ENCODE measurements at places on chromosomes 12 and 14. TPM values are rescaled to one million over a fixed set of nuclear protein-coding genes. Genes with fewer than 3 reads are reported as not detected.

Gene AKAP3
- total RNA-seq: 1.2 TPM

- no peak for DNase-seq
These were observed 58.8 kb upstream of the GPR68 start for GRCh38 chr14:91303091-91303923.

Gene PAPLN
- 18.0 TPM for total RNA-seq

Gene L3HYPDH
- 42.7 TPM for total RNA-seq

- no peak for DNase-seq
These were observed 153.9 kb upstream of the RFLNA start for GRCh38 chr12:124140944-124141486.

- no peak for DNase-seq
These were observed 2.6 kb downstream of the DNAJC22 start for GRCh38 chr12:49349266-49349665.

Gene OTX2
- total RNA-seq: not detected

- DNase-seq: no peak
These were observed 30.7 kb downstream of the ADCY6 start for GRCh38 chr12:48758186-48758585.

Gene CLBA1
- 11.1 TPM for total RNA-seq

Gene SLC22A17
- total RNA-seq: 5.8 TPM

DNA sequence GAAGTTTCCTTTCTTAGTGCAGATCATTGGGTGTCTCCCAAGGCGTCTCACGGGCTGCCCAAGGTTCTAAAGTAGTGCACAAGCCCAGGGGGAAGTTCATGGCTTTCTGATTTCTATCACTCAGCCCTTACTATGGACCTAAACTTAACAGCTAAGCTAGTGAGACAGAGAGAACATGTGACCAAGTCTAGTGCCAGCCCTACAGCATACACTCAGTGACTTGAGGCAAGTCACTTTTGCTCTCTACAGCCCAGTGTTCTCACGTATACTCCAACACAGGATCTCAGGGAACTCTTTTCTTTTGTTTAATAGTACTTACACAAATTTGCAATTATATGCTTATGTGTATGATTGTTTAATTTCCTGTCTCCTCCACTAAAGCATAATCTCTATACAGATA lies 48.6 kb downstream of the NKX2-1 start:
- peak; percentile 44 for DNase-seq

- DNase-seq: no peak
These were observed 79.9 kb downstream of the ARF6 start for GRCh38 chr14:49972823-49973222.

DNA sequence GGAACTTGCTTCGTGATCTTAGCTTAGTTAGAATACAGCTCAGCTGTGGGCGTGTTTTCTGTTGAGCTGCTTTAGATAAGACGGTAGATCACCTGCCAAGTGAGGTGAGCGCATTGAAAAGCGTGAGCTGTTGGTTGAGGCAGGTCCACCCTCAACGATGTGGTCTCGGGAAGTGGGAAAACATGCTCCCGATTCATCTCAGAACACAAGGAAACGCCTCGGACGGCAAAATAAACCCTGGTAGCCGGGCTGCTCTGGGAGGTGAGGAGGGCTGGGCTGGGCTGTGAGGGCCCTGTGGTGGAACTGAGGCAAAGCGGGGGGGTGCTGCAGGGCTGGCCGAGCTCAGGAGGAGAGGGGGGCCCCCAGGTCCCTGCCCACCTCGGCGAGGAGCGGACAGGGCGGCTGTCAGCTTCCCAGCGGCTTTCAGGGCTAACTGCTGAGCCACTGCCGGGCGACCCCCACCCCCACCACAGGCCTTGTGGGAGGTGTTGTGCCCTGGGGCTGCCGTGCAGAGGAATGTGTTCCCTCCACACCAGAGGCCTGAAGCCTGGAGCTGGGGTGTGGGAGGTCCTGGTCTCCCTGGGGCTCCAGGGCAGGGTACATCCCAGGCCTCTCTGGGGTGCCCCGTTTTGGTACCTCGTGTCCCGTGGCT lies 30.7 kb downstream of the NOC4L start:
- peak; percentile 76 for DNase-seq

Gene RD3L
- total RNA-seq: not detected

Gene MNAT1
- total RNA-seq: 18.0 TPM

Gene EIF2S3B
- total RNA-seq: 0.60 TPM

Gene ACVRL1
- 260 TPM for total RNA-seq

DNA sequence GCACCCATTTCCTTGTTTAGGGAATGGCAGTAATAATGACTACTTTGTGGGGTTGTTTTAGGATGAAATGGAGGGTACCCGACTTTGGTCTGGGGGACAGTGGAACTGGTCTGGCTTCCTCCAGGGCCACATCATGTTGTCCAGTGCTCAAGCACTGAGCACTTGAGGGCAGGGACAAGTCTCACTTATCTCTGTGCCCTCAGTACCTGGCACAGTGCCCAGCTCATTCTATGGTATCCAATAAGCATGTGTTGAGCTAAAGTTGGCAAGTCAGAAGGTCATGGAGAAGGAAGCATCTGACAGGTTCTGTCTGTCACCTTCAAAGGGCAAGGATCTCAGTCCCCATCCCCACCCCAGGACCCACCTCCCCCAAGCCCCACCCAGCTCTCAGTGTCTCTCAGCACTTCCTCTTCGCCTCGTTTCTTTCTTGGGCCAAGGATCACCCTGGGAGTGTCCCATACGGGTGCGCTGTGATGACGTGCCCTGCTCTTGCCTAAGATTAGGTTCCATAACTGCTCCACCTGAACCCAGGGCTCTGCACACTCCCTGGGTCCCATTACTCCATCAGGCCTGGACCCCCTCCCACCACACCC lies 24.3 kb upstream of the TMEM106C start:
- DNase-seq: no peak

Gene DNAJC22
- not detected for total RNA-seq

DNA sequence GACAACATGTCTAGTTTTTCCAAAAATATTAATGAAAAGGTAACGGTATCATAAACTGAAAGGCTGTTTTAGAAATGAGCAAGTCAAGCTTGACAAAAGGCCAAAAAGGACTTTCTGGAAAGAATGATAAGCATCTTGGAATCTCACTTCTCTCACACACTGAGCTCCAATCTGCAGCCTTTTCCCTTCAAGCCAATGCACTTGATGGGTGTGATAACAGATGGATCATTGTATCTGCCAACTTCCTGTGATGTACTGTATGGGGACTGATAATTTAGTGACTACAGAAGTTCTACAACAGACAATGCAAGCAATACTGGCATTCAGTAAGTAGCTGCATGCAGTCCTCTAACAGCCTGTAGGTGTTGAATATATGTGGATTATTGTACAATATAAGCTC lies 147.1 kb downstream of the MED13L start:
- no peak for DNase-seq

GRCh38 chr14:85867450-85867849 lies 337.5 kb downstream of the FLRT2 start:
- DNase-seq: no peak

Gene SOCS4
- 5.2 TPM for total RNA-seq

DNA sequence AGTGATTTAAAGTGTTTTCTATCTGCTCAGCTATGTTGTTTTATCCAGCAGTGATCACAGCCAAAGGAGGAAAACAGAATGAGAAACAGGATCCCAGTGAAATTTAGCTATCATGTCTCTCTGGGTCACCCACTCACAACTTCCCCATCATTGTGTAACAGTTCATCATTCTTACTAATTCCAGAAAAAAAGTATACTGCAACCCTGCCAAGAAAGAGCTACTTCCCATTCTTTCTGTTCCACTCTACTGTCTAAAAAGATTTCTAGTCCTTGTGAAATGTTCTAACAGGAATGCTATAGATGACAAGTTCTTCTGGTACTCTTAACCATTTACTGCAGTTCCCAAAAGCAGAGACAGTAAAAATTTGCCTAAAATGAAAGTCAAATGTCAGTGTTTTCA lies 39.2 kb upstream of the CD163 start:
- DNase-seq: no peak

DNA sequence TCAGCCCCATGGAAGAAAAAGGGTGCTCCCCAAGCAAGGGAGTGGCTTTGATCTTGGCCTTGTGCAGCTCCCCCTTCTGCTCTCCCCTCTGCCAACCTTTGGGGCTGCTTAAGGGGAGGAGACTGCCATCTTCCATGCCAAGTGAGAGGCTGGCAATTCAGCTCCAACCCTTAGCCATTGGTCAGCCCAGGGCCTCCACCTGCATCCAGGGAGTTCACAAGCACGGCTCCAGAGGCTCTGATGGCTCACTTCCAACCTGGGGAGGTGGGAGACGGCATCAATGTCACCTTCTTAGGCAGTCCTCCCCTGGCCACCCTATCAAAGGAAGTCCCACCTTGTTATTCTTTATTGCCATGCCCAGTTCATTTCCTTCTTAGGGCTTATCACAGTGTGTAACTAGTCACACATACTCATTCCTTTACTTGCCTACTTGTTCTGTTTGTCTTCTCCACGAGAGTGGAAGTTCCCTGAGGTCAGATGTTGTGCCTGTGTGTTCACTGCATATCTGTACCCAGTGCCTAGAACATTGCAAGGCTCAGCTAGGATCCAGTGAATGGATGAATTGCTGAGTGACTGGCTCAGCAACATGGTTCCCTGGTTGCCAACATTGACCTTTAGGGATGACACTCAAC lies 5.0 kb downstream of the HDAC7 start:
- DNase-seq: no peak

GRCh38 chr12:70948976-70949336 lies 28.4 kb upstream of the PTPRR start:
- DNase-seq: no peak

GRCh38 chr12:98799146-98799810 lies 154.2 kb downstream of the APAF1 start:
- no peak for DNase-seq

DNA sequence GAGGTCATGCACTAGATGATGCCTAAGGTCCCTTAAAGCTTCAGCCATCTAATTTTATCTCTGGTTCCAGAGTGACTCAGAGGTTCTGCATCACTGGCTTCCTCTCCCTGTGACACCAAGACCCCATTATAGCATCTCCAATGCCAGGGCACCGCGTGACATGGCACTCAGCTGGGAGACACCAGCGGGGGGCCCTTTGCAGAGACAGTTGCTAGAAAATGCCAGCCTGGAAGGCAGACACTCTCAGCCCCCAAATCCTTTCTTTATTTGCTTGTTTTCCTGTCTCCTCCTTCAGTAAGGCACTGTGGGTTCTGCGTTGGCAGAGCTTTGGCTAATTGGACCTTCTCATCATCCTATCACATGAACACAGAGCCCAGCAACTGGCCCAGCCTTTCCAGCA lies 123.5 kb upstream of the VRK1 start:
- no peak for DNase-seq

Gene MAX
- total RNA-seq: 146 TPM

- no peak for DNase-seq
These were observed 89.4 kb downstream of the RPAP3 start for GRCh38 chr12:47616440-47616839.

- DNase-seq: no peak
These were observed 67.6 kb downstream of the FOXN3 start for GRCh38 chr14:89349171-89350008.

- no peak for DNase-seq
These were observed 249.0 kb downstream of the DPF3 start for GRCh38 chr14:72644758-72645489.

DNA sequence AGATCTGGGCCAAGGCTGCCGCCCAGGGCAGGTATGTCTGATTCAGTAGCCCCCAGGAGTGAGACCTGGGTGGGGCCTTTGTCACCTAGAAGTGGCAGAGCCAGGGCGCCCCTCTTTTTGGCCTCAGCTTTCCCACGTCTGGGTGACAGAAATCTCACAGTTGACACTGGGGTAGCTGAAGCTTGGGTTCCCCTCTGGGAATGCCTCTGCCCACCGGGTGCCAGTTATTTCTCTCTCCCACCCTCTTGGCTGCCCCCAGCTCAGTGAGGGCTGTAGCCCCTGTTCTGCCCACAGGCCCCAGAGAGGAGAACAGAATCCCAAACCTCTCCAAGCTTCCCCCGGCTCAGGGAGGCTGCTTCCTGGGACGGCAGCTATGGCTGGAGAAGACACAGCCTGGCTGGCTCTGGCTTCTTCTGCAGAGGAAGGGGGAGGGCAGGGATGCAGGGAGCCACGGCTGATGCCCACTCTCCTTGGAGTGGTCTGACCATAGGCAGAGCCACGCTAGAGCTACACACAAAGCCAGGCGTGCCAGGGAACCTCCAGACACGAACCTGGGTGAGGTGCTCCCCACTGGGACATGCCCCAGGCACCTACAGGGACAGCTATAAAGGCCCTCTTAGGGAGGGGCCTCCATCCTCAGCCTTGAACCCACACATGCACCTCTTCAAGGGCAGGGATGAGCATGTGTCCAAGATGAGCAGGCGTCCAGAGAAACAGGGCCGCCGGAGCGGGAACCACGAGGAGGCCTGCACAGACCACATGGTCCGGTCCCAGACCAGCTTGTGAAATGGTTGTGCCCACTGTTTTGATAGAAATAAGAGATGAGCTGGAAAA lies 51.7 kb downstream of the BEGAIN start:
- peak; percentile 44 for DNase-seq

Gene TEX22
- total RNA-seq: 1.2 TPM

DNA sequence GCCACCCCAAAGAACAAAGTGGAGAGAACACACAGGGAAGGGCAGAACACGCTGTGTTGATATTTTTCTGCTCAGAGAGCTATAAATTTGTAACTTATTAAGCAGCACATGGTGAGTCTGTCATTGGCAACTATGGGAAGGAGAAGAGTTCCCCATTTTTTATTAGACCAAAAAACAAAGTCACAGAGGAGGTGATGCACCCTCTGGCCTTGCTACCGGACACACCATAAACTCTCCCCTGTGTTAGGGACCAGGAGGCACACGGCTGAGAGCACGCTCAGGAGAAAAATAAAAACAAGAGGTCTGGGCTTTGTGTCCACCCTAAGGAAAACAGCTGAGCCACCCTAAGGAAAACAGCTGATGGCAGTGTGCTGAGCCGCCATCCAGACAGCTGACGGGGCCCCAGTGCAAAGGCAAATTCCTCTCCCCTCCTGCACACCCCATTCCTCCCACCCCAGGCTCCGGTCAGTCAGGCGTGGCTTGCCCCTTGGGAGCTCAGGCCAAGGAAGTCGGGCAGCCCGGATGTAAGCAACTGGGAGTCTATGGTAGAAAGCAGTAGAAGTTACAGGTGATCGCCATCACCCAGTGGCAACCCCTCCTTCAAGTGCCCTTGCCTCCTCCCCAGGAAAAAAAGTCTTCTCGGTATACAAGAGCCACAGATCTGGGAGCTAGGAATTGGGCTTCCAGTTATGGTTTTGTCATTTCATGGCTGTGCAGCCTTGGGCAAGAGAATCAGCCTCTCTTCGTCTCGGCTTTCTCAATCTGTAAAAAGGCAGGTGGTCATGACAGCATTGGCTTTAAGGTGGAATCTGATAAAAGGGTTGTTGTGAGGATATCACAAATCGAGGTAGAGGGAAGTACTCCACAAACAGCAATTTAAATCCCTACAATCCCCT lies 2.4 kb downstream of the PXN start:
- no peak for DNase-seq

Gene APEX1
- 121 TPM for total RNA-seq

All from upper lobe of left lung (tissue), 6 donors.